ENCODE measurements at places on chromosomes 4 and X.
A peak's percentile ranks its signal among the peaks of the same experiment; 100 is the strongest.

GRCh38 chrX:18010253-18010652 is 149.2 kb upstream of the RAI2 start:
- DNase-seq: no peak

DNA sequence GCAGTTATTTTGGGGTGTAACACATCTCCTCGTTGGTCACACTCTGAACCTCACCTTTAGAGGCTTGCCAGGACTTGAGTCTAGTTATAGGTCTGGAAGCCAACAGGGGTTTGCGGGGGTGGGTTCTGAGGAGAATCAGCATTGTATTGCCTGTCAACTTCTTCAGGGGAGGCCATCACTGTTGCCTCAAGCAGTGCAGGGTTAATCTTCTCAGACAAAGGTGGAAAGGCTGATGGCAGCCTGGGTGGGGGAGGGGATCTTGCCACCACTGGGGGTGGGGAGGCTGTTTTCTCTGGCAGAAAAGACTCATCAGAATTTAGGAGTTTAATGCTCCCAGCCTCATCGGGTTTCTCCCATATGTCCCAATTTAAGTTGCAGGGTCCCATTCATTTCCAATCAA is 387.8 kb downstream of the PRR32 start:
- DNase-seq: no peak

DNA sequence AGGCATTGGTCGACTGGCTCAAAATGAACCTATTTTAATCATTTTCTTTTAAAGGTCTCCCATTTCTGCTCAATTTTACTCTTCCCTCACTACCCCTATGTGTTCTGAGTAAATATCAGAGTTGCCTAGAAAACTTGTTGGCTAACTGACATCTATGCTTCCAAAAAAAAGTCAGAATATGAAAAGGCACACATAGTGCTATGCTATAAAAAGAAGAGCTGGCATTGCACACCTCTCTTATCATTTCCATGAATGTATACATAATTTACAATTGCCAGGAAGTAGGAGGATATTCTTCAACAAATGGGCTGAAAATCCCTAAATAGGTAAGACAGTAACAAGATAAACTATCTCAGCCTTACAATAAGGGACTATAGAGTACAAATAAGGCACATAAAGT is 70.2 kb downstream of the FRYL start:
- no peak for DNase-seq

DNA sequence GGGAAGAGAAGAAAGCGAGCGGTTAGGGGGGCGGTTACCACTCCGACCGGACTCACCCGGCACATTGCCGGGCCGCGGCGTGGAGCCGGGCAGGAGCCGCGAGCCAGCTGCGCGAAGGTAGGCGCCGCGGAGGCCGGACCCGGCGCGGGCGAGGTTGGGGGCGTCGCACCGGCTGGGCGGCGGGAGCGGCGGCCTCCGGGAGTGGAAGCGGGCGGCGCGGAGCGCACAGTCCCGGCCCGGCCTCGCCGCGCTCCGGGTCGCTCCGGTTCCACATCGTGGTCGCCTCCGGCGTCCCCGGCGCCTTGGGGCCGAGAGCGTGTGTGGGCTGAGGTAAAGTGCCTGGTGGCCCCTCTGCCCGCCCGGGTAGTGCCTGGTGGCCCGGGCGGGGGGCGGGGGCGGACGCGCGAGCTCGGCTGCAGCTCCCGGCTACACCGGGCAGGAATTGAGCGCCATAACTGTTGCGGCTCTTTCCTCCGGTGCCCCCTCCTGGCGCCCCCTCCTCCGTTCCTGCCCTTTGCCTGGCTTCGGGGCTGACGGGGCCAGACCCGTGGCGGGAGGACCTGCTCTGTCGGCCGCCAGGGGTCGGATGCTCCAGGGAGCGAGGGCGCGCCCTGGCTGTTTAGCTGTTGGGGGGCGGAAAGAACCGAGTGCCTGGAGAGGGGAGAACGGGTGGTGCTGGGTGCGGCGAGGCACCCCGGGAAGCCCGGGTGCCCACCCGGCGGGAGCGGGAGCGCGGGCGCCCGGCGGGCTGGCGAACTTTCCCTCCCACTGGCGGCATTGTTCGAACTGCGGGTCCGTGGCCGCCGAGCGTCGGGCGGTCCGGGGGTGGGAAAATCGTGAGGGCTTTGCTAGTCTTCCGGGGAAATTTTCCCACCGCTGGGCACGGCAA is 626 bp downstream of the JADE3 start:
- peak; percentile 21 for DNase-seq

- no peak for DNase-seq
Measured at GRCh38 chr4:15336410-15337167, 91.2 kb upstream of the C1QTNF7 start.

DNA sequence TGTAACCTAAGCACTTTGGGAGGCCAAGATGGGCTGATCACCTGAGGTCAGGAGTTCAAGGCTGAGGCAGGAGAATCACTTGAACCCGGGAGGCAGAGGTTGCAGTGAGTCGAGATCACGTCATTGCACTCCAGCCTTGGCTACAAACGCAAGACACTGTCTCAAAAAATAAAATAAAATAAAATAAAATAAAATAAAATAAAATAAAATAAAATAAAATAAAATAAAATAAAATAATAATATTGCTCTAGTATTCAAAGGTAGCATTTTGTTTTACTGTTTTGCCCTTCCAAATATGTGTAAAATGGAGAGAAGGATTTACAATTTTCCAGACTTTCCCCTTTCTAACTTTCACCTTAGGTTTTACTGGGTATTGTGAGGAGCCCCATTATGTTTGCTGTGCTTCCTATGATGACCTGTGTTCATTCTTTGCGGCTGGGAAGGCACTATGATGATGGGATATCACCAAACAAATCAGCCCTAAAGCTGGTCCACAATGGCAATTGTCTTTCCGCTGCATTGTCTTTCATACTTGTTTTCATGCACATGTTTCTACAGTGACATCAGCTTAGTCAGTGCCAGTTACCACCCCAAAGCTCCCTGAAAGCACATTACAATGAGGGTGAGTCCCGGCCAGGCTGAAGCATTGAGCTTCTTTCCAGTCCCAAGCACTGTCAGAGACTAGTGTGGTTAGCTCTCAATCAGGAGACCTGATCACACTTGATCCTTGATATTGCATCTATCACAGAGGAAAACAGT is 50.8 kb downstream of the DTHD1 start:
- no peak for DNase-seq

DNA sequence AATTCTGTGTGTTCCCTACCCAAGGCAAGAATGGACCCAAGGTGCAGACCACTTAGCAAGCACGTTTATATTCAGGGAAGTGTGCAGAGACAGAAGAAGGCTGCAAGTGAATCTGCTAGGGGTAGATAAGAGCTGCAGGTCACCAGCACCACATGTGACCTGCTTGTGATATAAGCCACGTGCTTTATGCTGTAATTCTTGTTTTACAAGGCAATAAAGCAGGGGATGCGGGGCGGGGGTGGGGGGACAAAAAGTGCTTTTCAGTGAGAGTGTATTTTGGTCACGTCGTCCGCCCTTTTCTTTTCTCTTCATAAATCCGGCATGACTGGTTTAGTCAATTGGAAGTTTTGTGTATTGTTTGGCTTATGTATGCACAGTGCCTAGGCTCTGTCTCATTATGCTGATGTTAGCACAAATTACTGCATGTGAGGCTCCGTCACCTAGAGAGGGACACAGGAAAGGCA is 192.7 kb downstream of the RBMX2 start:
- DNase-seq: no peak

GRCh38 chr4:153476829-153477574 is 10.8 kb downstream of the TMEM131L start:
- DNase-seq: no peak

DNA sequence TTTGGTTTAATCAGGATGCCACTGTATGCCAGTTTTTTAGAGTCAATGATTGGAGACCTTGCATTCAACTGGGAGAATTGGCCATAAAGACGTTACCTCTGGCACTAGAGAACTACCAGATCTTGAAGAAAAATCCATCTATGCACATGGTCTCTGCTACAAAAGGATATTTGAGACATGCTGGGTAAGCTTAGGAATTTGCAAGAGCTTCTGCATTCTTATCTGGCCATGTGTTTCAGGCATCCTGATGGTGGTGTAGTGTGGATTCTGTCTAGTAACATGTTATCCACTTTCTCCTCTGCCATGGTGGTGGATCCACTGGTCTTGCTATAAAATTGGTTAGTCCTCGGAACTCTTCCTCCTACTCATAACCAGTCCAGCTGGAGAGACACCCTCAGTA is 185.3 kb upstream of the WDFY3 start:
- DNase-seq: no peak

DNA sequence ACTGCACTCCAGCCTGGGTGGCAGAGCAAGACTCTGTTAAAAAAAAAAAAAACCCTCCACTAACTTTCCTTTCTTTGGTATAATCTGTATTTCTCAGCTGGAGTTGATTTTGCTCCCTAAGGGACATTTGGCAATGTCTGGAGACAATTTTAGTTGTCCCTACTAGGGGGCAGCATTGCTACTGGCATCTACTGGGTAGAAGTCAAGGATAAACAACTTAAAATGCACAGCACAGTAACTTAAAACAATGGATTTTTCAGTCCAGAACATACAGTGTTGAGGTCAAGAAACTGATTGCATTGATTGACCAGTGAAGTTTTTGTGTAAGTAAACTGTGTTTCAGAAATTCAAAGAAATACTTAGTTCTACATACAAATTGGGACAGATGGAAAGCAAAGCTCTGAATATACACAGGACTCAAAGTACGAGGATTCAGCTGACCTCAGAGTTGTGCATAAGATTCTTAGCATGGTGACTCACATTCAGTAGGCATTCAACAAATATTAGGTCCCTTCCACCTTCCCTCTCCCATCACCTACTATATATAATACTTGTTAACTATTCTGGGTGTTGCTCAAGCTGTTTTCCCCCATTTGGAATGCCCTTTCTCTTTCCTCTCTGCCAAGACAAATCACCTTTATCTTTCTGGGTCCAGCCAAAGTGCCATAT is 8.8 kb downstream of the DDX53 start:
- no peak for DNase-seq

GRCh38 chr4:106367072-106367471 is 1.5 kb downstream of the GIMD1 start:
- no peak for DNase-seq

DNA sequence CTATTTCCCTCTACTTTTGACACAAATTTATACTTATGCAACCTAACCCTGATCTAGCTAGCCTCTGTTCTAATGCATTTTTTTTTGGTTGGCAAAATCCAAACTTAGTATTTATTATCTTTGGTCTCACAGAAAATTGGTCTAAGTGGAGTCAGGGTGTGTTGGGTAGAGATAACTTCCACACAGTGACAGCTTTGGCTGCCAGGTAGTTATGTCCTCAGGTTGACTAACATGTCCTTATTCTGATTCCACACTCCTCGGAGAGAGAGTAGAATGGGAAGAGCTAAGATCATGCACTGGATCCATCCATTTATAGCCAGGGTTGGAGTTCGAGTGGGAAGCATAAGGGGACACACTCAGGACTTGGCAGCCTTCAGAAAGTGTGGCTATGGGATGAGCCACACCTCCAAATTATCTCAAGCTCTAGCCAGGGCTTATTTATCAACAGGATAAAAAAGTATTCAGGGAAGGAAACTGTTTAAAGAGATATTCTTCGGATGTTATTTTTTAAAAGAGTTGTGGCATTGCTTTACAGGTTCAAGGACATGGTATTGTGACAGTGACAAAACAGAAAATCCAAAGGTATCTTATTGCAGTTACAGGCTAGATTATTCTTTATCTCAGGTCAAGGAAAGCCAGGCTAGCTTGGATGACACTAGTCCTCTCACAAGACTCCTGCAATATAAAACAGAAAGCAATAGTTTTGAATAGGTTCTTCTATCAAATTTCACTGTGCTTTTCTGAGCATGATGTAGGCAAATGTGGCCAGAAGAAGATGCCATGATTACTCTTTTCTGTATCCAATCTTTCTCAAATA is 51.5 kb downstream of the NPY1R start:
- no peak for DNase-seq

DNA sequence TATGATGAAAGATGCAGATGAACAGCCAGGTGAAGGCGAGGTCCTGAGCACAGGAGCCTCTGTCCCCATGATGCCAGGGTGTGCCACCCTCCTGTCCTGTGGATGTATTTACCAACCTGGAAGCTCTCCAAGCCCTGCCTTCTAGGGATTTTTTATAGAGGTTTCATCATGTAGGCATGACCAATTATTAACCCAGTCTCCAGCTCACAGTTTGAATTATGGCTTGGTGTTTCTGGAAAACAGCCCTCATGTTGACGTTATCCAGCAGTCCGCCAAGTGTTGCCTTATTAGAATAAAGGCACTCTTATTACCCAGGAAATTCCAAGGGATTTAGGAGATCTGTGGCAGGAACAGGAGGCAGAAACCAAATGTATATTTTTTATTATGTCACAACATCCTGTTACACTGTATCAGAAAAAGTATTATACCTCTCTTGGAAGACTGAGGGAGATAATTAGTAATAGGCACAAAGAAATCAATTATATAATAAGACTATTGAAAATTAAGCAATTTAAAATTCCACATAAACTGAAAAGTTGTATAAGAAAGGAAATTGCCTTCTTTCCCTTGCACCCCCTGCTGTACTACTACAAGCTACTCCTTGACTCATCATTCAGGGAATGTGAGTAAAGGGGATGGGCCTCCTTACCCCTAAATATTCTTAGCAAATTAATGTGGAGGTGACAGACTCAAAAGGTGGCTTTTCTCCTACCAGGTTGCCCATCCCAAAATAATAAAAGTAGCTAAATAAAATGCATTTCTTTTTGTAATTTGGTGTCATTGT is 129.6 kb downstream of the ZNF330 start:
- DNase-seq: no peak

DNA sequence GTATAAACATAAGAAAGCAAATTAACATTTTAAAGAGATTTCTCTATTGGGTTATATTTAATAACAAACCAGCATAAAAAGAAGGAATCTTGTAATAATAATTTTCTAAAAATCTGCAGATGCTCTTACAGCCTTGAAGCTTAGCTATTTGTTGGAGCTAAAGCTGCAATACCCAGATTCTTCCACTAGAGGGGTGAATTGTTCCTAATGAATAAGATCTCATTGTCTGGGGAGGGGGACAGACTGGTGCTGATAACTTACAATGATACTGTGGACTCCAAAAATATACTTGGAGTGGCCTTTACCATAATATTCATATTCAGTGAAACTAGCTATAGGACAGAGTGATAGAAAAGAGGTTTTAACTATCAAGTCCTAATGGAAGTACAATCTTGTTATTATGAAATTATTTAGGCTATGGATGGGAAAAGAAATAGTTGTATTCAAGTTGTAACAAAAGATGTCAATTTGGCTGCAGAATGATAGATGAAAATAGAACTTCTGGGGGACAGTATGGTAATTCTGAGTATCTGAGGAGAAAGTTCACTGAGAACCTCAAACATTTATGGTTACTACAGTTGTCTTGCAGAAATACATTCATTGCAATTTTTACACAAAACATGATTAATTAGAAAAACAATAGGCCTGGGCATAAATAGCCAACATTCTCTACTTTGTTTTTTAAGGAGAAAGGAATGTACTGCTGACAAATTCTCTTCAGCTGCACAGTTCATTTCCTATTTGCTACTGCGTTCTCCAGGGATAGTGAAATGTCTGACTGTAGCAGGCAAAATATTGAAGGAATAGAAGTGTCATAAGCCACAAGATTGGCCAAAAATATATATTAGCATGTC is 443.3 kb downstream of the GBA3 start:
- no peak for DNase-seq

DNA sequence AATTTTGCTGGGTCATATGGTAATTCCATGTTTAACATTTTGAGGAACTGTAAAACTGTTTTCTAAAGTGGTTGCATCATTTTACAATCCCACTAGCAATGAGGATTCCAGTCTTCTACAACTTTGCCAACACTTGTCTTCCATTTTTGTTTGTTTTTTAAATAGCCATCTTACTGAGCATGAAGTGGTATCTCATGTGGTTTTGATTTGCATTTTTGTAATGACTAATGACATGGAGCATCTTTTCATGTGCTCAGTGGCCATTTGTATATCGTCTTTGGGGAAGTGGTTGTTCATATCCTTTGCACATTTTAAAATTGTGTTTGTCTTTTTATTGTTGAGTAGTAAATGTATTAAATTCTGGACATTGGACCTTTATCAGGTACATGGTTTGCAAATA is 94.7 kb downstream of the TMEM131L start:
- DNase-seq: no peak
